ENCODE measurements at places on chromosomes 3 and 15.

DNA sequence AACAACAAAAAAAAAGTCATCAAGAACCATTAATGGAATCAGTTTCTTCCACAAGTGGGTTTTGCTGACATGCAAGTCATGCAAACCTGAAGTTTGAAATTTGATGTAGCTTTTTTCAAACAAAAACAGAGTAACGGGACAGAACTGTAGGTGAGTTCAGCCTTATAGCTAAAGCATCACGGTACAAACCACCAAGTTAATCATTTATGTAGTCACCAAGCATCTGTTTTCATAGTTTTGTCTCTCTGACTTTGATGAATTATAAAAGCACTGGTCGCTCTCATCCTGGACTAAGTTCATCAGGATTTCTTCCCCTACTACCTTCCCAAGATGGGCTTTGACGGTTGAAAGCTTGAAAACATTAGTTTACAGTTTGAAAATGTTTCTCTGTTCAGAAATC is 117.0 kb upstream of the SAMMSON start:
- DNase-seq: no peak

DNA sequence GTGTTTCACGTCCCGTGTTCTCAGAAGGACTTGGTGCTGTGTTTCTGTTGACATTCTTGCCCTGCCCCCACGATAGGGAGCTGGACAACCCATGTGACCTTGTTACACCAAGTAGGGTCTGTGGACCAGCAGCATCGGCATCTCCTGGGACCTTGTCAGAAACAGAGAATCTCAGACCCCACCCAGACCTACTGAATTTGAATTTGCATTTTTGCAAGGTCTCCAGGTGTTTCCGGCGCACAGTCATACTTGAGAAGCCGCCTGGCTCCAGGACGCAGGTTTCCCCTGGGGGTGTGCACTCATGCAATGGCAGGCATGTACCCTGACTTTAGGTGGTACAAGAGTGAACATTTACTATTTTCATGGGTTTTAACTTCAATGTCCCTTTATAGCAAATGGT is 117.9 kb downstream of the TLE3 start:
- no peak for DNase-seq

DNA sequence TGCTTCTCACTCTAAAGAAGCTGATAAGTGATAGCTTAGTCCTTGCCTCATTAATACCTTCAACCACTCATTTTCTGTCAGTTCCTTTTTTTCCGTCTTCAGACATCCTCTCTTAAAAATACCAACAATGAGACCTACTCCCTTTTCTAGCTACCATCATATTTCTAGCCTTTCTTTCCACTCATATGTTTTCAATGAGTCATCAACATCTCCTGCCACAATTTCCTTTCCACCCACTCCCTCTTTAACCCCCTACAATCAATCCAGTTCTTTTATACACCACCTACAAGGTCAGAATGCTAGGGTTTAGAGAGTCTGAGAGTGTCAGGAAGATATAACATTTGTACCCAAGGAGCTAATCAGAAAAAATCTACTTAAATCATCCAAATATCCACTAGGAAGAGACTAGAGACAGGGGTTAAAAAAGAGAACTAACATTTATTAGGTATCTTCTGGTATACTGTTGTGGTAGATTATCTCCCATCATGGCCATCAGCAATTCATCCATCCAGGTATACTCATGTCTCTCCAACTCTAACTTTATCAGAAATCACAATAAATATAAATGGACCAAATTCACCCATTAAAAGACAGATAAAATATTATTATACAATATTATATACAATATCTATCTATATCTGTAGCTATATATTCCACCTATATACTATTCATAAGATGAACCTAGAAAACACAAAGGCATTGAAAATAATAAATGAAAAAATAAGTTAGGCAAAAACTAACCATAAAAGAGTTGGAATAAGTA is 42.5 kb downstream of the MYLK start:
- no peak for DNase-seq

DNA sequence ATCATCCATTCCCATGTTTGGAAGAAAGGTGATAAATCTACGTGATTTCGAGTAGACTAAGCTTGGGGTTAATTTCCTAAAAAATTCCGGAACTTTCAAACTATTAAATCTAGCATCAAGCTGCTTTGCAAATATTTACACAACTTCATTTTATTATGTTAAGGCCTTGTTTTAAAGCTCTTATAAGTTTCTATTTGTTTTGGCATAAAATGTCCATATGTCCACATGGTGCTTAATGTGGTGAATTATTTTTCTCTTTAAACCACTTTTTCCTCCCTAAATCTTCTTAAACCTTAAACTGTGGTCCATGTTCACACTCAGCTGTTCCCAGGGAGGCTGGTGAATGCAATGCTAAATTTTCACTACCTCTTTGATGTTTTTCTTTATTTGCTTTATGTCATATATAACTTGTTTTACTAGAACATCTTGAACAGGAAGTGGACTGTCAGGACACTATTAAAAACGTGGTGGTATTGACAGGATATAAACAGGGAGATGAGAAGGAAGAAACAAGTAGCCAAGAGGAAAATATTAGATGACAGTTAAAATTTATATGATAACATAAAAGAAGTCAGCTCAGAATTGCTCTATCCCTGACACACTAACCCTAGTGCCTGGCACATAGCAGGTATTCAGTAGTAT is 72.5 kb upstream of the AGTR1 start:
- DNase-seq: no peak

GRCh38 chr15:46576646-46577395 is 942.0 kb downstream of the SQOR start:
- DNase-seq: no peak

- no peak for DNase-seq
Observed at GRCh38 chr15:60660290-60661051, 181.5 kb upstream of the ICE2 start.

- no peak for DNase-seq
Observed at GRCh38 chr3:54647721-54648120, 280.1 kb downstream of the LRTM1 start.

- no peak for DNase-seq
Observed at GRCh38 chr3:123112232-123112631, 45.4 kb downstream of the PDIA5 start.

DNA sequence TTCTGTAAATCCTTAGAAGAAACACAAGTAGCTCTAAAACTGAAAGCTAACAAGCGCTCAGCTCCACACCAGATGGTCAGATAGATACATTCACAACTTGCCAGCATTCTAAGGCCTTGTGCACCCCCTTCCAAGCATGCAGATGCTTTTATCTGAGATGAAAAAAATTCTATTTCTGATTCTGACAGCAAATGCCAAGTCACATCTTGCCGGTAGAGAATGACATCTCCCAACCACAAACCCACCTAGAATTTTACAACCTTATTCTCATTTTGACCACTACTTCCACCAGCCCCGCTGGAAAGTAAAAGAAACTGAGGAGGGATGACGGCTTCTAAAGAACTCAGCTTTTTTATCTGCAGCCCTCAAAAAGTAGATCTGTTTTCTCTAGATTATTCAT is 57.7 kb downstream of the SUMF1 start:
- no peak for DNase-seq

DNA sequence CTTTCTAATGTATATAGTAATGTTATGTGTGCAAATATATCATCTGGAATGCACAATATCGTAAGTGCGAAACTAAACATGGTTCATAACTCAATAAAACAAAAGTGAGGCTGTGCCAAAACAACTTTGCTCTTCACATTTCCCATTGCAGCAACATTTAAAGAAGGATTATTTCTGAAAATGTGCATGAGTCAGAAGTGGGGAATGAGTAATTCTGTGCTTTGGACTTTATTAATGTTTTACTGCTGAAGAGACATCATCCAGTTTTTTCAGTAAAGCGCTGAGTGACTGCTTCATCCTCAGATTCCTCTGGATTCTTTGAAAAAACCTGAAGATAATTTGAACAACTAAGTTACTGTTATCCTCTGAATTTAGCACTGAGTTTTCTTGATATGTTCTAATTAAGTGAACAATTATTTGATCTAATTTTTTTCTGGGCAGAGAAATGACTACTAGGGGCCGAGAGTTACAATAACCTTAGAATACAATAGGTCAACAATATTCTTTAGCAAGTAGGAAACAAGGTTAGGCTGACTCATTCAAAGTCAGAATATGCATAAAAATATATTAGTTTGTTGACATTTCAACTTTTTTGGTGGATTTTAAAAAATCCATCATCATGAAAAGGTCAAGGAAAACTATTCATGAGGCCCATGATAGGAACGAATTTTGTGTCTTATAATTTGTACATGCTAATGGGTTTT is 20.0 kb upstream of the PLCL2 start:
- no peak for DNase-seq

DNA sequence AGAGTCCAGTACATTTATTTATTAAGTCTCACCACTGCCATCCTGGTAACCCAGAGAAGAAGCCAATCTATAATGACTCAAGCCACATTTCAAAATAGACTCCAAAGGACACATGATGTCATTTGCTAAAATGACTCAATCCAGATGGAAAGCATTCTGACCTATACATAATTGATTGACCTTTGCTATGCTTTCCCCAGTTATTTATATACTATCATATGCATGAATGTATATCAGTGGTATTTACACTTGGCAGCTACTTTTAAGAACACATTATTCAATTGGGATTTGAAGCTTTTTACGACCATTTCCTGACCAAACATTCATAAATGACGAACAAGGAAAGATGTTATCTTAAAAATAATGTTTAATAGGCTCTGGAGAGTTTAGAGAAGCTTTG is 297.2 kb downstream of the FHIT start:
- DNase-seq: no peak

GRCh38 chr3:69770219-69770618 is 31.0 kb downstream of the MITF start:
- no peak for DNase-seq

DNA sequence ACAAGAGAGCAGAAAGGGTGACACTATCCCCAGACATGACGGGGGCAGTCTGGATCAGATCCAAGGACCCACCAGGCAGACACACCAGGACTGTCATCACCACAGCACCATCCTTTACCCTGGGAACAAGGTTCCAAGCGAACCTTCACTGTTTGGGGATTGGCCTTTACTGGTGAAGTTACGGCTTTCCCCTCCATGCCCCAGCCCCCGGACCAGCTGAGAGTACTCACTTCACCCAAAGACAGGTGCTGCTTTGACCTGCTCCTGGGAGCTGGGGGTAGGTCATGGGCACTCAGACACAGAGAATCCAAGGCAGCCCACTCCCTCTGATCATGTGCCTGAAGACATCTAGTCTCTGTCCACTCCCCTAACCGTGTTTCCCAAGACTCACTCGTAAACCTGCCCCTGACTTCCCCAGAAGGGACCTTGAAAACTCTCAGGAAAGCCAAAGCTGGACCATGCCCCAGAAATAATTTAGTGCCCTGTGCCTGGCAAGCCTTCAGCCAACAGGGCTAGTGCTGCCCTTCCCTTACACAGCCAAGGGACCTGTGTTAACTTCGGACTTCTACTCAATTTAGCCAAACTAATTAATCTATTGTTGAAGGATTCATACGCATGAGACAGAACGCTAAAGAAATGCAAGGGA is 2.8 kb downstream of the RRP9 start:
- no peak for DNase-seq

DNA sequence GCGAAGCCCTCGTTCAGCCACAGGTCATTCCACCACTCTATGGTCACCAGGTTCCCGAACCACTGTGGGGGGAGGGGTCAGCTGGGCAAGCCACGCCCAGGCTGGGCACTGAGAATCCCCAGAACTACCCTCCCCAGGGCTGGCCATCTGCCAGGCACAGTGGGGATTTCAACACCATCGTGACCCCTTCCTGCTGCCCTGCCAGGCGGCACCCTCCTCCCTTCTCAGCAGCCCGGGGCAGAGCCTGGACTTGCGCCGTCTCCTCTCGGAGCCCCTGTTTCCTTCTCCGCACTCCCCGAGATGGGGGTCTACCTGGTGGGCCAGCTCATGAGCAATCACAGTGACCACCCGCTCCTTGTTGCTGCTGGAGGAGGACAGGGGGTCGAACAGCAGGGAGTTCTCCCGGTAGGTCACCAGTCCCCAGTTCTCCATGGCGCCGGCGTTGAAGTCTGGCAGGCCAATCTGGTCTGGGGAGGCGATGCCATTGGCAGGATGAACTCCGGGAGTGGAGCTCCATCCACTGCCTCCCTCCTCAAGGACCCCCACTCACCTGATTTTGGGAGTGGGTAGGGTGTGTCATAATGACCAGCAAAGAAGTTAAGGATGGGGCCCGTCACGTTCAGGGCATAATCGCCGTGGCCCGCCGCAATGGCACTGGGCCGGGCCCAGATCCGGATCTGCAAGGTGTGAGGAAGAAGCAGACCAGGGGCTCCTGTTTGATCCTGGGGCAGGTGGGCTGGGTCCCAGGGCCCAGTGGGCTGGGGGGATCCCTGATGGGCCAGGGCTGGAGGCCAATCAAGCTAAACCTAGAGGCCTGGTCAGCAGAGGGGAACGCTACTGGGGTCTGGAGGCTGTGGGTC is 10.5 kb downstream of the ANPEP start:
- DNase-seq: no peak

GRCh38 chr3:197305854-197306253 is 7.4 kb upstream of the DLG1 start:
- no peak for DNase-seq

GRCh38 chr15:56469483-56469882 is 4.5 kb upstream of the MNS1 start:
- DNase-seq: no peak

- no peak for DNase-seq
Observed at GRCh38 chr3:127072971-127073783, 90.3 kb downstream of the PLXNA1 start.

- DNase-seq: no peak
Observed at GRCh38 chr15:29821416-29822099, 710 bp downstream of the TJP1 start.

DNA sequence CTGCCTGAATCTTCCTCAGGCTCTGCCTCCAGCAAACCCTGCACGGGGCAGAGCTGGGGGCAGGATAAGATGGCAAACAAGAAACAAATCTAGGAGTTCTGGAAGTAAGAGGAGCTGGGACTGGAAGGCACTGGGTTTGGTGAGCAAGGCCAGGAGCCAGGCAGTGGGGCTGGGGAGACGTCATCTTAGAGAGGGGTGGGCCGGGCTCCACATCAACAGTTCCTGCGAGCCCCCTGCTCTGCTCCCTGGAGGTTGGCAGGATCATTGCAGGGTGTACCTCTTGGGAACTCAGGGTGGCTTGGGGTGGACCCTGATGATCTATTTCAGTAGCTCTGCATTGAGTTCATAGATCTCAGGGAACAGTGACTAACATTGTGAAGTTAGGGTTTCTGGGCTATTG is 87.3 kb upstream of the PRR23E start:
- no peak for DNase-seq

GRCh38 chr3:125160606-125161371 is 51.8 kb downstream of the SLC12A8 start:
- no peak for DNase-seq

DNA sequence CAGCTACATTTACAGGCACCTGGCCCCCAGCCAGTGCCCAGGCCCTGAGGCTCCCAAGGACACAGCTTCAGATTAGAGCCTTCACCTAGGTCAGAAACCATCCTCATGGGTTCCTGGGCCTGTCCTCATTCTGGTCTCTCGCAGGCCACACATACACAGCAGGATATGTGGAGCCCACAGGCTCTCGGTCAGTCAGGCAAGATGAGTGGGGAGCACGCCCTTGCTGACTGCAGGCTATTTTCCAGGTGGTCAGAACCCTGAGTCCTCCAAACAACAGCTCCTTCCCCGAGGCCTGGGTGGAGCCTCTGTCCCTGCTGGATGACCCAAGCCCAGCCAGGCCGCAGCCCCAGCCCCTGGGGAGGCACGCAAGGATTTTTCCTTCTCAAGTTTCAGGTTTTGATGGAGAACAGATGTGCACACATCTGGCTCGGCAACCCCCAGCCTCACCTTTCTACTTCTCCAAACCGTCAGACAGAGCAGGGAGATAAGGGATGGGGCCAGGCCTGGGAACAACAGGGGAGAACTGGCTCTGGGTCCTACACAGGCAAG is 1.6 kb downstream of the STRA6 start:
- DNase-seq: no peak

All from activated CD8-positive, alpha-beta memory T cell treated with anti-CD3 and anti-CD28 coated beads for 4 hours (primary cell).